Stimulated activated CD8-positive, alpha-beta memory T cell treated with anti-CD3 and anti-CD28 coated beads, Interleukin-4, amount 100 ng/mL, for 4 hours (primary cell): ENCODE measurements at places on chromosomes 1 and 21.

- no peak for DNase-seq
Measured at GRCh38 chr1:24768873-24769605, 23.8 kb downstream of the CLIC4 start.

DNA sequence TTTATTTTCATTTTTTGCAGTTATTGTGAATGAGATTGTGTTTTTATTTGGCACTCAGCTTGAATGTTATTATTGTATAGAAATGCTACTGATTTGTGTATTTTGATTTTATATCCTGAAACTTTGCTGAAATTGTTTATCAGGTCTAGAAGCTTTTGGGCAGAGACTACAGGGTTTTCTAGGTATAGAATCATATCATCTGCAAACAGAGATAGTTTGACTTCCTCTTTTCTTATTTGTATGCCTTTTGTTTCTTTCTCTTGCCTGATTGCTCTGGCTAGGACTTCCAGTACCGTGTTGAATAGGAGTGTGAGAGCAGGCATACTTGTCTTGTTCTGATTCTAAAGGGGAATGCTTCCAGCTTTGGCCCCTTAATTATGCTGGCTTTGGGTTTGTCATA is 27.3 kb downstream of the ZNF691 start:
- no peak for DNase-seq

DNA sequence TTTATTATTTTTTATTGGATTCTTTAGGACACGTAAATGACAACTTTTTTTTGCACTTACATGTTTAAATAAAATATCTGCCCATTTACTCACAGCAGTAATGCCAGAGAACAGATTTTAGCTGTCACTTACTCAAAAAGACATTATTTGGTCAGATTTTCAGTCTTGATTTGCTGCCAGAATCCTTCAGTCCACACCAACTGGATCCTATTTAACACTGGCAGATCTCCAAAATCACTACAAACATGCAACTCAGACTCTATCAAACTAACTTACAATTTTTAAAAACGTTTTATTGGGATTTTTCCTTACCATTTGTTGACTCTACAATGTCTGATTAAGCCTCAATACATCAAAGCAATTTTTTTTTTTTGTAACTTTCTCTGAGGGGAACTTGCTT is 11.1 kb downstream of the ATP6V1G3 start:
- DNase-seq, result no peak

DNA sequence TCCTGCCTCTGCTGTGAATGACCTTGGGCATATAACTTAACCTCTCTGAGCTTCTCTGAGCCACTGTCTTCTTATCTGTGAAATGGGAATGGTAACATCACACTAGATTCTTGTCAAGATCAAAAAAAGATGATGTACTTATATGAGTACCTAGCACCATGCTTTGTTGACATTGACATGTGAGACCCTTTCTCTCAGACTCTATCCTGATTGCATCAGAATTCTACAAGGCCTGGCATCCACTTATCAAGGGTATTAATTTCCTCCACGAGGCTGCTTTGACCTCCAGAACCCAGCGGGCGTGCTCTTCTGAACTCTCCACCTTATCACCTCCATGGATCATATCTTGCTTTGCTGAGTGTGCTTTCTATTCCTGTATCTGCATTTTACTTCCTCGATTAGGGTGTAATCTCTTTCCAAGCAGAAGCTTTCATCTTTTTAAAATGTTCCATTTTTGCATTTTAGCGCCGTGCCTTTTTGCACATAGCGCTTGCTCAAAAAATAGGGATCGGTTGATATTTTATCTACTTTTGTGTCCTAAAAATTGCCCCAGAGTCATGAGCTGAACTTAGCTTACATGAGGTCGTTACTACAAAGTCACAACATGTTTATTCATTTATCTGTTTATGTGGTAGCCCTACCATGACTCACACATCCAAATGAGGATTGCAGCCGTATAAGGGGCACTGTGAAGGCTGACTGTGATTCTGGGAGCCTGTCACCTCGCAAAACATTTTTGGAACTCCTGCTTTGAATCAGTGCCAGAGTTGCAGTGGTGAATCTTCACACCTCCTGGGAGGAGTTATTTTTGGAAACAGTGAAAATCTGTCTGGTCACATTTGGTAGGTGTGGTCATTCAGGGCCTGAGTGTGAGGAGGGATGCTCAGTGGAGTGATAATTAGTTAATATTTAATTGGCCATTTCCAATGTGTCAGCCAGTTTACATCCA is 63.2 kb downstream of the IER5 start:
- no peak for DNase-seq

DNA sequence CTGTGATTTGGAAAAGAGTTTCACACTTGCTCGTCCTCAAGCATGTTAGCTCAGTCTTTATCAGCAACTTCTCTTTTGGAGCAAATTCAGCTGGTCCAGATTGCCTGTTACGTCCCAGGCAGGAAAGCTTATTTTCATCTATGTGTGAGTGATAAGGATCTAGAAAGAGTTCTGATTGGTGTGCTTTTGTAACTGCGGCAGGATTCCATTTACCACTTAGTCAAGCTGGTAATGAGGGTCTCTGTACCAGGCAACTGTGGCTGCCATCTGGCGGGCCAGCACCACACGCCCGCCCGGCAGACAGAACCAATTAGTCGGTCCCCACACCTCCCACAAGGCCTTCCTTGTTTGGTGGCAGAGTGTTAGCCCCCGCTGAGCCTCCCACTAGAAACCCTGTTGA is 21.0 kb downstream of the C1orf87 start:
- no peak for DNase-seq

GRCh38 chr1:245158913-245159312 is 4.1 kb downstream of the KIF26B start:
- no peak for DNase-seq

GRCh38 chr1:150928286-150928685 is 2.1 kb downstream of the SETDB1 start:
- DNase-seq, result no peak

GRCh38 chr1:23578311-23578996 is 19.2 kb upstream of the ID3 start:
- no peak for DNase-seq

- no peak for DNase-seq
Measured at GRCh38 chr1:183493540-183494245, 21.4 kb downstream of the SMG7 start.

- no peak for DNase-seq
Measured at GRCh38 chr1:163401211-163401610, 79.5 kb downstream of the NUF2 start.

DNA sequence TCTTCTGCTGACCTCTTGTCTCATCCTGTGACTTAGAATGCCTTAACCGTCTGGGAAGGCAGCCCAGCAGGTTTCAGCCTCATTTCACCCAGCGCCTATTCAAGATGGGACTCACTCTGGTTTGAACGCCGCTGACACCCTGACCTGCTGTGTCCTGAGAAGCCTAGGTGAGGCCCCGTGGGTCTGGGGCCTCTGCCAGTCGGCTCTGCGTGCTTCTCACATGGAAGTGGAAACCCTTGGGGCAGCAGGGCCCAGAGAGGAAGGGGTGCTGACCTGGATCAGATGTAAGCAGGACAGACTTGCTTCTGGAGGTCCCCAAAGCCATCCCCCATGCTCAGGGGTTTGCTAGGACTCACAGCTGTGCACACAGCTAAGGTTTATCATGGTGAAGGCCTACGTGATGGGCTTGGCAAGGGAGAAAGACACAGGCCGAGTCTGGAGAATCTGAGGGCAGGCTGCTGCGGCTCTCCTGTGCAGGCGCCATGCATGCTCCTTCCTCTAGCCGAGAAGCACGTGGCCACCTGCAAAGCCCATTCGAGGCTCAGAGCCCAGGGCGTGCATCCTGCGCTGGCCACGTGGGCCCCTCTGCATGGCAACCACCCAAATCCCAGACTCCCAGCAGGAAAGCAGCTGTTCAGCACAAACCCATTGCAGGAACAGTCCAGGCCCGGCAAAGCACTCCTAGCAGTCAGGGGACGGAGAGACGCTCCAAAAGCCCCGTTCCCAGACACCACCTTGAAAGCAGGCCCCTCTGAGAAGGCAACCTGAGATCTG is 3.8 kb downstream of the TRPM2 start:
- no peak for DNase-seq

- DNase-seq, result no peak
Measured at GRCh38 chr1:31396633-31397351, 16.2 kb upstream of the SERINC2 start.

GRCh38 chr1:234528074-234528865 is 49.3 kb upstream of the TARBP1 start:
- DNase-seq, result no peak

DNA sequence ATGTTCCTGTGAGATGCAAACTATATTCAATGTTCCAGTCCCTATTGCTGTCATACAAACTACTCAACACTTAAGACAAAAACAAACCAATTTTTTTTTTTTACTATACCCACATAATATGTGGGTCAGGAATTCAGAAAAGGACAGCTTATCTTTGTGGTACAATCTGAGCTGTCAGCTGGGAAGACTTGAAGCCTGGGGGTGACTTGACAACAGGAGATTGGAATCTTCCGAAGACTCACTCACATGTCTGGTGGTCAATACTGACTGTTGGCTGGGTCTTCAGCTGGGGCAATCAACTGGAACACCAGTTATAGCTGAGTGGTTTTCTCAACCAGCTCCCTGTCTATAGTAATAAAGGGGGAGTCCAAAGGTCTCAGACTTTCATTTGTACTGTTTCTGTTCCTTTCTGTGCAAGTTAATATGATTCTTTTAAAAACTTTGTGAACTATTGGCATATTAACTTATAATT is 81.7 kb upstream of the ATP1B1 start:
- no peak for DNase-seq

DNA sequence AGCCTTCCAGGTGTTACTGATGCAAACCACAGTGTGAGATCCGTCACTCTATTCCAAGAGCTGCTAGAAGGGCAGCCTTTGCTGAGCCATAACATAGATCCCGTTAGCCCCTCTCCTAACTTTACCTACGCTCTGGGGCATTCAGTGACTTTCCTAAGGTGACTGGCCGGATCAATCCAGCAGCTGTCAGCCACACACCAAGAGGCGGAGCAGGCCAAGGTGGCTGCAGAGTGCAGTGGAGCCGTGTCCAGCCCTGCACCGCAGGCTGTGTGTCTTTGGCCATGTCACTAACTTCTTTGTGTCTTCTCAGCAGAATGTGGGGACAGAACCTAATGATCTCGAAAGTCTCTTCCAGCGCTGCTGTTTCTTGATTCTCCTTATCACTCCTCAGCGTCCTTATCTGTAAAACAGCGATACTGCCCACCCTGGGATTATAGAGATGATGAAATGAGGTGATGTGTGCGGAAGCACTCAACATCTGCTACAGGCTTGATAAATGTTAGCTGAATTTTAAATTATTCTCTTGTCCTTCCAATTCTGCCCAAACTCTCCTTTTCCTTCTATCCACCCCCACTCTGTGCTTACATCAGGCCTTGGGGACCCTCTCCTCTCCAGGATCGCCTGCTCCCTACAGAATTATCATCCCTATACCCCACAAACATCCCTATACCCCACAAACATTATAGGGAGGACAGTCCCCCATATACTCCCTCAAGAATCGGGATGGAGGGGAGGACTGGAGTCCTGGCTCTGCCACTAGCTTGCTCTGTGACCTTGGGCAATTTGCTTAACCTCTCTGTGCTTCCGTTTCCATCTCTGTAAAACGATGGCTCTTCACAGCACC is 25.8 kb upstream of the LRRN2 start:
- DNase-seq, result no peak

GRCh38 chr1:207393610-207394009 is 60.5 kb upstream of the CR2 start:
- no peak for DNase-seq
